Endodermal cell (in vitro differentiated cells): ENCODE measurements at places on chromosomes 2 and 18.
A peak's percentile ranks its signal among the peaks of the same experiment; 100 is the strongest.

- peak; percentile 81 for DNase-seq
Measured at GRCh38 chr2:233448220-233448559, 93.9 kb downstream of the DGKD start.

DNA sequence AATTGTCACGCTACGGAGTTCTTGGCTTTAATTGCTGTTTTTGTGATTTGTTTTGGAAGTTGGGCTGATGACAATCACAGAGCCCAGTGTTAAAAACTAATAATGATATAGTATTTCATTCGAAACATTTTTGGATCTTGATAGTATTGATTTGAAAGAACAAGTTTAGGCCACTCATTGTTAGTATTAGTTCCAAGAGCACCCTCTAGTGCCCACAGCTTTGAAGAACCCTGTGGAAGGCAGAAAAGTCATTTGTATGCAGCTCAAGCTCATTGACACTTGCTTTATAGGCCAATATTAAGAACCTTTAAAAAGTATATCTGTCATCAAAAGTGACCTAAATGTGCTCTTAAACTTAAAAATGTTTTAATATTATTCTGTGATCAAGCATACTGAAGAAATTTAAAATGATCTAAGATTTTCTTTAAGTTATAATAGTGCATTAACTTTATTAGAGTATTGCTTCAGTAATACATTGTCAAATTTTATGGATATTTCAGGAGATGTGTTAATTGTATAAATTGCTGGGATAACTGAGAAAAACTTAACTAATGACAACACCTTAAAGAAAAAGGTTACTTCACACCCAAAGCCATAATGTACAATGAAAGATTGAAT lies 191.0 kb downstream of the GRB14 start:
- peak; percentile 78 for DNase-seq

GRCh38 chr18:30999887-31000628 lies 42.5 kb downstream of the DSC3 start:
- no peak for DNase-seq

DNA sequence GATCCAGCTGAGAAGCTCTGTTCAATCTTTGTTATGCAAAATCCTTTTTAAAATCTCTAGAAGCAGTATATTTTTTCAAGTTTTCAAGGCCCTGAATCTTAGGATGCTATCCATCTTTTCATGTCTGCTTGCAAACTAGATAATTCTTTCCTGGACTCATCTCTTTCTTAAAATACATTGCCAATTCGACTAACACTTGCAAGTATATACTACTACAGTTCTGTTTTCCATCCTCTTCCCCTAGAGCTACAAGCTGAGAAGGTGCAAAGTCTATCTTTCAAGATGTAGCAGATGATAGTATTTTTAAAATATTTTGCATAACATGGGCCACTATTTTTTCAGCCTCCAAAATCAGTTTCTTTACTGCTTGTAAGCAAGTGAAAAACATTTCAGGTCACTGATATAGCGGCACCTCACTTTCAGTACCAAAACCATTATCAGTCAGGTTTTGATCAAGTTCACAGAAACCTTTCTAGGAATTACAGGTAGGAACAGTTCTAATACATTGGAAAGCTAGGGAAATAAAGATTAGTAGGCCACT lies 196.4 kb upstream of the CDH20 start:
- no peak for DNase-seq

DNA sequence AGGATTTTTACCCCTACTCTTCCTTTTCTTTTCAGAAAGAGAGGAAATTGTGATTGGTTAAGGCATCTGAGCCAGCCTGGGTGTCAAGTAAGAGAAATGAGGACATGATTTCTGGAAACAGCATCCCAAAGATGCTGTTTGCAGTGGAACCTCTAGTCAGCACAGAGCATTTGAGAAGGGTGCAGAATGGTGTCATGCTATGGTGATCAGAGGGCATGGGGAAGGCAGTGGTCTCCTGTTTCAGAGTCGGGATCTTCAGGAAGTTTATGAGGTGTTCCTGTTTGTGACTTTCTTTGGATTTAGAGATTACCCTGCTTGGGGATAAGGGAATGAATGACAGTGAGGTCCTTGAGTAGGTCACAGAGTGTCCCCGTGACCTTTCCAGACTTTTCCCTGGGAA lies 117.5 kb downstream of the LYPD6B start:
- DNase-seq, result no peak

DNA sequence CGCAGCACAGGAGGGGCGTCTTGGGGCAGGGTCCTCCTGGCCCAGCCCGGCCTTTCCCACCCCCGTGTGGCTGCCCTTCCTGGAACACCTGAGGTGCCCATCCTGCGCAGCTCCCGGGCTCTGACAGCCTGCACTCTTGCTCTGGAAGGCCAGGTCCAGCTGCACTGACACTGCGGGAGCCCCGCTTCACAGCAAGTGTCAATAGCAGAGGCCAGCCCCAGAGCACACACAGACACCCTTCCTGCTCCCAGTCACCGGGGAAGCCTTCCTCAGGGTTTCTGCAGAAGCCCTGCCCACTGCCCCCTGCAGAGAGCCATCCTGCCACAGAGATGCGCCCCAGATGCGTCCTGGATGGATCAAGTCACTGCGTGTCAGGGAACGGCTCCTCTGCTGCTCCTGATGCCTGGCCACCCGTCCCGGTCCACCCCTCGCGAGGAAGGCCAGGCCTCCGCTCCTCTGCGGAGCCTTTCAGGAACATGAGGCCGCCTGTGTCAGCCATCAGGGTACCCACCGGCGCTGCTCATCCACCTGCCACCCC lies 519.2 kb upstream of the MYT1L start:
- no peak for DNase-seq

DNA sequence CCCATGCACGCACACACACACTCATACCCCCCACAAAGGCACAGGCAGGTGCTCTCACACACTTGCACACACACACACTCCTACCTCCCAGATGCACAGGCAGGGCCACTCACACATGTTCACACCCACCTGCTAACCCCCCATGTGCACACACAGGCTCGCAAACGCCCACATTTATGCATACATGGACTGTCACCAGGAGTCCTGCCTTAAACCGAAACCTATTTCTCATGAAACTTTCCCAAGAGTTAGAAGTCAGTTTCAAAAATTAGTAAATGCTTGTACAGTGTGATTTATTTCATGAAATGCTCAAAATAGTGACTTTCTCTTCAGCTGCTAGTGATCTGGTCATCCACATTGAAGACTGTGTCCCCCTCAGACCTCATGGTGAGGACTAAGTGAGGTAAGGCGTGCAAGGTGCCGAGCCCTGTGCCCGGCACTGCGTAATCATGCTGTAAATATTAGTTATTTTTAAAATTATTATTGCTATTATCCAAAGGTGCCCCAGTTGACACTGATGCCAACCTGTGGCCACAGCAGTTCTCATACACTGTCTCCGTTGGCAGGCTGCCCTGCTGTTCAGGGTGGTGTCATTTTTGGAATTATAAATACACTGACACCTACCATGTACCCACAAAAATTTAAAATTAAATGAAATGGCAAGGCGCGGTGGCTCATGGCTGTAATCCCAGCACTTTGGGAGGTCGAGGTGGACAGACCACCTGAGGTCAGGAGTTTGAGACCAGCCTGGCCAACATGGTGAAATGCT lies 12.4 kb downstream of the CNNM4 start:
- DNase-seq, result no peak

DNA sequence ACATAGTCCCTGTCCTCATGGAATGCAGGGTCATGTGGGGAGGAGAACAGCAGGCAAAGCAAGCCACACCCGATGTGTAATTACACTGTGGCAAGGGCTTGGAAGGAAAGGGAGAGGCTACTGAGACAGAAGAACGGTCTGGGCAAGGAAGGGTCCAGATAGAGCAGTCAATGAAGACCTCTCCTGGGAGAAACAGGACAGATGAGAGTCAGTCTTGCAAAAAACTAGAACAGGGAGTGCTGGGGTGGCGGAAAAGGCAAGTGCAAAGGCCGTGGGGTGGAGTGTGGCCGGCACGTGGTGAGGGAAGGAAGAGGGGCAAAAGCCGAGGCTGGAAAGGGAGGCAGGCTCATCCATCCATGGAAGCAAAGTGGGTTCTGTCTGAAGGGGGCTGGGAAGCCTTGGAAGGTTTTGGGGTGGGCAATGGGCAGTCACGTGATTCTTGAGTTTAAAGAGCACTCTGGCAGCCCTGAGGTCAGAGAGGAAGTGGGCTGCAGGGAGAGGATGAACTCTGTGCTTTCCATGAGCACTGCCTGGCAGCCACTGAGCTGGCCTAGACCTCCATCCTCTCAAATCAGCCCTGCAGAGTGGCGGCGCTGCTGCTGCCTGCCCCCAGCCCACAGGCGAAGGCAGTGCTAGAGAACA lies 182.2 kb downstream of the INHBB start:
- no peak for DNase-seq

- no peak for DNase-seq
Measured at GRCh38 chr18:28163201-28163775, 13.6 kb downstream of the CDH2 start.

DNA sequence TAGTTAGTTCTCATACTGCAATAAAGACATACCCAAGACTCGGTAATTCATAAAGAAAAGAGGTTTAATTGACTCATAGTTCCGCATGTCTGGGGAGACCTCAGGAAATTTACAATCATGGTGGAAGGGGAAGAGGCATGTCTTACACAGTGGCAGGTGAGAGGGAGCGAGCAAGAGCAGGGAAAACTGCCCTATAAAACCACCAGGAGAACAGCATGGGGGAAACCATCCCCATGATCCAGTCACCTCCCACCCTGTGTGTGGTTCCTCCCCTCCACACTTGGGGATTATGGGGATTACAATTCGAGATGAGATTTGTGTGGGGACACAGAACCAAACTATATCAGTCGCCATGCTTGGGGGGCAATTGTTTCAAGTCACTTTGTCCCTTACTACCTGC lies 1.1 kb upstream of the SSB start:
- DNase-seq, result no peak

DNA sequence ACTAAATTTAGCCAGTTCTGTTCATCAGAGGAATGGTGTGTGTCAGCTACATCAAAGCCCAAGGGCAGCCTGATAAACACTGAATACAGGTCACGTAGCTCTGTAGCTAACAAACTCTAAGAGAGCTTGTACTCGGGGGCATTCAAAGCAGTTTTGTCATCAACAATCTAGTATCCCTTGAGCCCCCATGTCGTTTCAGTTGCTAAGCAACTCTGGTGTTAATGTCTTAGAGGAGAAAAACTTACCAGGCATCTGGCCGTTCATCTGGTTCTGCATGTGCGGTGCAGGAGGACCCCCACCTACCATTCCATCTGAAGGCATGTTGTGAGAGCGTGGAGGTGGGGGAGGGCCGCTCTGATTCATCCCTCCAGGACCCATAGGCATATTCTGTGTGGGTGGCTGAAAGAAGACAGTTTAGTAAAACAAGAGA lies 33.1 kb downstream of the SS18 start:
- no peak for DNase-seq
